NCI-H187 treated with DMSO at 0.1 percent for 48 hours (cell line): ENCODE measurements at places on chromosomes 5 and 9.
A peak's percentile ranks its signal among the peaks of the same experiment; 100 is the strongest.

GRCh38 chr9:6171667-6172066, 43.9 kb upstream of the IL33 start:
- no peak for DNase-seq

- no peak for DNase-seq
Observed at GRCh38 chr9:135413086-135413375, 66.6 kb upstream of the PPP1R26 start.

DNA sequence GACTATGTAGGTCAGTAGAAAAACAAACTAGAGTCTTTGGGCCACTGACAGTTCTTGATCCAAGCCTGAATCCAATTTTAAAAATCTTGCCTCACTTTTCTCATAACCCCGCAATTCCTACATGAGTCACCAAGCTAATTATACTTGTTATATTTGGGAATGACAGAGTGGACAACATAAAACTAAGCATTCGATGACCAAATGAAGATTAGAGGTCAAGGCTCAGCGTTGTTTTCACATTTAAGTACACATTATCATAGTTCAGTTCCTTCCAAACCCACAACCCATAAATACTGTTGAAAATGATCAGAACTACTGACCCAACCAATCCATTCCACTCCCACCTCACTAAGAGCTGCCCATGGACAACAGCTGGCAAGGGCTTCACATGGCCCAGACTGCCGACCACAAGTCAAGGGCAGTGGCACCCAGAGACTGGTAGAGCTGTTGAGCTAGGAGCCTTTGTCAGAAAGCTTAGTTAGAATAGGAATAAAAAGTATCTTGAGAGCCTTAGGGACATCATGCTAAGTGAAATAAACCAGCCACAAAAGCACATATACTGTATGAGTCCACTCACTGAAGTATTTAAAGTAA, 64.2 kb downstream of the MYO10 start:
- DNase-seq, result no peak

DNA sequence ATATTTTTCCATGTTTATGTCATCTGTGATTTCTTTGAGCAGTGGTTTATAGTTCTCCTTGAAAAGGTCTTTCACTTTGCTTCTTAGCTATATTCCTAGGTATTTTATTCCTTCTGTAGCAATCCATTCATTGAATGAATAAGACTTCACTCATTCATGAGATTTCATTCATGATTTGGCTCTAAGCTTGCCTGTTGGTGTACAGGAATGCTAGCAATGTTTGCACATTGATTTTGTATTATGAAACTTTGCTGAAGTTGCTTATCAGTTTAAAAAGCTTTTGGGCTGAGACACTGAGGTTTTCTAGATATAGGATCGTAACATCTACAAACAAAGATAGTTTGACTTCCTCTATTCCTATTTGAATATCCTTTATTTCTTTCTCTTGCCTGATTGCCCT, 15.9 kb downstream of the RLN2 start:
- DNase-seq, result no peak

- no peak for DNase-seq
Observed at GRCh38 chr5:173613433-173614159, 2.9 kb downstream of the BOD1 start.

- DNase-seq, result no peak
Observed at GRCh38 chr5:73486119-73486899, 11.9 kb upstream of the BTF3 start.

GRCh38 chr9:131099102-131099606, 2.8 kb downstream of the AIF1L start:
- DNase-seq, result no peak

- no peak for DNase-seq
Observed at GRCh38 chr9:33380390-33381094, 21.8 kb downstream of the AQP7 start.

- DNase-seq, result no peak
Observed at GRCh38 chr5:8912106-8912505, 633.8 kb downstream of the SEMA5A start.

GRCh38 chr9:15178631-15179030, 128.4 kb downstream of the TTC39B start:
- DNase-seq, result no peak

GRCh38 chr5:80668016-80668969, 13.5 kb upstream of the DHFR start:
- no peak for DNase-seq

DNA sequence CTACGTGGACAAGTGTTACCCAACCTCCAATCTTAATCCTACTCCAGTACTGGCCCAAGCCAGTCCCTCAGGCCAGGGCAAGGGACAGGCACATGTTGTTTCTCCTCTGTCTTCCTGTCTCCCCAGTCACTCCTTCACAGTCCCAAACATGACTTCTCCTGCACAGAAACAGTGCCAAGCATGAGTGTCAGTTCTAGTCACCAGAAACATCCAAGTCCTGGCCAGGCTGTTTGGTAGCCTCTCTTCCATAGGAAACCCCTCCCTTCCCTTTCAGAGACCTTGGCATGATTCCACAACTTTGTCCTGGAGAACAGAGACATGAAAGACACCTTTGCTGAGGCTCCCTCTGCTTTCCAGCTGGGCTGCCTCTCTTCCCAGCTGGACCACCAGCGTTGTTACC, 56.2 kb upstream of the SLC2A8 start:
- DNase-seq, result no peak

DNA sequence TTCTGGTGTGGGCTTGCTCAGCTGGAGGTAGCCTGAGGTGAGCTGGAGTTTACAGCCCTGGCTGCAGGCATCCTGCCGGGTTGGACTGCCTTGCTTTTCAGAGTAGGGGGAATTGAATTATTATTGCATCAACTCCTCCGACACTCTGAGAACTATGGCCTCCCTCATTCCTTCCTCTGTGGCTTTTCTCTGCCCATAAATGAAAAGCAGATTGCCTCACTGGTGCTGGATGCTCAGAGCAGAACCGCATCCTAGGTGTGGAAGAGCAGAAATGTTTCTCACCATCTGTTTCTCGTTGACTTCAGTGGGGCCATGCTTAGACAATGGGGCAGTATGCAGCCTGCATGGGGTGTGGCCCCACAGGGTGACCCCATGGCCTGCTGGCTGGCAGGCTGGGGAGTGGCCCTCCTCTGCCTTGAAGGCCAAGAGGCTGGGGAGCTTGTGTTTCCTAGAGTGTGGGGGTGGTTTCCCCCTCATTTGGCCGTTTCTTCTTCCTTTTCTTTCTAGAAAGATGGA, 27.3 kb upstream of the TGFBI start:
- no peak for DNase-seq

DNA sequence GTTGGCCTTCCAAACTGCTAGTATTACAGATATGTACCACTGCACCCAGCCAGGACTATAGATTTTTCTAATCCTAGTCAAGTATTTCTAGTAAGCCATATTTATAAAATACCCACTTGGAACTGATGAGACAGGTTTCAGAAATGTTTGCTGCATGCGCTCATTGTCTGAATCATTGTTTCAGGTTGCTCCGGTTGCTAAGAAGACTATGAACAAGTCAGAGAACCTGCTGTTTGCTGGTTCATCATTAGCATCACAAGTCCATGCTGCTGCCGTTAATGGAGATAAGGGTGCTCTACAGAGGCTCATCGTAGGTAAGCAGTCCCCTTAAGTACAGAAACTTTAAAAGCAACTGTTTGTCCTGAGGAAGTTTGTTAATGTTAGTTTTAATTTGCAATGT, 5.3 kb downstream of the INVS start:
- no peak for DNase-seq

DNA sequence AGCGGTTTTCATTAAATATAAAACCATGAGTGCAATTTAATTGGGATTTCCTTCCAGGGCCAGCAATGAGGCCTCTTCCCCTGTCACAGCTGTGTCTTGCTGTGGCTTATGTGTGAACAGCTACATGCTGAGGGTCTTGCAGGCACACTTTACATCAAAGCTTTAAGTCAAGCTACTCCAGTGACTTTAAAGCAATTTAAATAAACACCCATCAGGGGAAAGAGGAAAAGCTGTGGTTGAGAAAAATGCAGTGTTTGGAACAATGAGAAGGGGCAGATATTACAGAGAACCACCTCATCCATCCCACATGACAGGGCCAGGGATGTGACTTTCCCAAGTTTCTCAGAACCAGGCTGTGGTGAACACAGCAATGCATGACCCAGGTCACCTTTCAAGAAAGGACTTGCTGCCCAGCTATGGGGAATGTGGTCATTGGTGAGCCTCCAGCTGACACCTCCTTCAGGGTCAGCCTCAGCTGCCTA, 115.9 kb upstream of the LPAR1 start:
- no peak for DNase-seq

DNA sequence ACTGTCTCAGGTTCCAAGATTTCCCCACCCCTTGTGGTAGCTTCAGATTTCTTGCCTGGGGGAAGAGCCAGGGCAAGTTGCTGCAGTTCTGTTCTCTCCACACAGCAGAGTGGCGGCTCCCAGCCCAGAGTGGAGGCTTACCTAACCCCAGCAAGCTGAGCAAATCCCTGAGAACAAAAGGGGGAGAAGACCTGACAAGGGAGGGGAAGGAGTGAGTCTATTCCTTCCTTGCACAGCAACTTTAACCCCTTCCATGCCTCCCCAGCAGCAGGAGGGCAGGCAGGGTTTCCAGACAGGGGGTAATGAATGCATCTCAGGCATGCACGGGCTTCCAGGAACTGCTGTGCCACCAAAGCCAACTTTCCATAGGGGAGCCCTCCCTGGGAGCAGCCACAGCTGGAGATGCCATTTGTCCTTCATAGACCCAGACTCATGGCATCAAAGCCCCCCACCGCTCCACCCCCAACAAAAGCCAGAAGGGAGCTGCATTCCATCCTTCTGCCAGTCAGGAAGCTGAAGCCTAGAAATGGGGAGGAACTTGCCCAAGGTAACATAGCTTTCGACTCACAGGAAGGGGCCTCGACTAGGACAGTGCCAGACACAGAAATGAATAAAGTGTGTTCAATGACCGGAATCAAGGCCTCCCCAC, 28.8 kb upstream of the FAT2 start:
- DNase-seq, result no peak

GRCh38 chr9:112348257-112349007, 15.0 kb upstream of the PTBP3 start:
- DNase-seq, result no peak

GRCh38 chr5:135034236-135034962, 371 bp upstream of the PITX1 start:
- DNase-seq, result no peak

- DNase-seq, result no peak
Observed at GRCh38 chr9:118230329-118230728, 526.1 kb downstream of the TLR4 start.

GRCh38 chr5:58246461-58246944, 213.4 kb downstream of the PLK2 start:
- no peak for DNase-seq

GRCh38 chr5:179455320-179455719, 95.0 kb upstream of the RUFY1 start:
- no peak for DNase-seq

- peak; percentile 51 for DNase-seq
Observed at GRCh38 chr5:74373076-74373475, 267.5 kb downstream of the ENC1 start.

DNA sequence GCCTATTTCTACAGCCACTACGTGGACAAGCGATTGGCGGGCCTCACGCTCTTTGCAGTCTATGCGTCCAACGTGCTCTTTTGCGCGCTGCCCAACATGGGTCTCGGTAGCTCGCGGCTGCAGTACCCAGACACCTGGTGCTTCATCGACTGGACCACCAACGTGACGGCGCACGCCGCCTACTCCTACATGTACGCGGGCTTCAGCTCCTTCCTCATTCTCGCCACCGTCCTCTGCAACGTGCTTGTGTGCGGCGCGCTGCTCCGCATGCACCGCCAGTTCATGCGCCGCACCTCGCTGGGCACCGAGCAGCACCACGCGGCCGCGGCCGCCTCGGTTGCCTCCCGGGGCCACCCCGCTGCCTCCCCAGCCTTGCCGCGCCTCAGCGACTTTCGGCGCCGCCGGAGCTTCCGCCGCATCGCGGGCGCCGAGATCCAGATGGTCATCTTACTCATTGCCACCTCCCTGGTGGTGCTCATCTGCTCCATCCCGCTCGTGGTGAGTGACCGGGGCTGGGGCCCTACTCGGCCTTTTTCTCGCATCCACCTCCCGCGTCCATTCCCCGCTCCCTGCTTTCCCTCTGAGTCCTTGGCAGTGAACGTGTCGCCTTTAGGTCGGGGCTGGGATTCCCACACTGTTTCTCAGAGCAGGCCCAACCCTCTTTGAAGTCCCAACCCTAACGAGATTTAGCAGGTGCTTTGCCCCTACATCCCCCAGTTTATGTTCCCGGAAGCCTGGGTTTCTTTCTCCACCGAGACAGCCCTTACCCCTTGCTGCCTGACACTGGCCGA, 1.8 kb downstream of the PTGER4 start:
- no peak for DNase-seq

GRCh38 chr9:28930766-28931165, 1357.5 kb upstream of the C9orf72 start:
- DNase-seq, result no peak

- DNase-seq, result no peak
Observed at GRCh38 chr9:92480986-92481633, 1.2 kb downstream of the ASPN start.

GRCh38 chr5:88116396-88116795, 152.2 kb downstream of the TMEM161B start:
- DNase-seq, result no peak

DNA sequence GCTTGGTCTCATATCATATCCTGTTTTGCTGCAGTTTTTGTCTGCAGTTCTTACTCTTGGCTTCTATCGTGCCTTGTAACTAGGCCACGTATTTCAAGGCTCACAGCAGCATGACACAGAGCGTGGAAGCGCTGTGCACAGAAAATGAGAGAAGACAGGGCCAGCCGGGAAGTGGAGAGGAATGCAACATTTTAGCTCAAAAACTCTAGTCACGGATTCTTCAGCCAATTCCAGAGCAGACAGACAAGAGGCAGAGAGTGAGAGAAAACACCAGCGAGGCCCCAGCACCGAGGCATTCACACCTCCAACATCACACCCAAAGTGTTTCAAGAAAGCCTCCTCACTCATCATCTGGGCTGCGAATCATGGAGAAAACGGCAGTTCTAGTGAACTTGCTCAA, 160.8 kb downstream of the DNAH5 start:
- no peak for DNase-seq

GRCh38 chr5:137630216-137630971, 105.5 kb downstream of the KLHL3 start:
- DNase-seq, result no peak

GRCh38 chr5:164532235-164532900, 1026.9 kb downstream of the MAT2B start:
- no peak for DNase-seq
